Transverse colon (tissue), 4 donors: ENCODE measurements at places on chromosomes 5 and 9. TPM values are rescaled to one million over a fixed set of nuclear protein-coding genes. Genes with fewer than 3 reads are reported as not detected.

GRCh38 chr9:134390537-134390936 is 64.3 kb downstream of the RXRA start:
- H3K36me3 ChIP-seq, result no peaks in the 10 kb centered on the region
- H3K27me3 ChIP-seq, result no peaks in the 10 kb centered on the region
- no peak overlapping the region for H3K27ac ChIP-seq
- H3K4me3 ChIP-seq, result no peak overlapping the region

DNA sequence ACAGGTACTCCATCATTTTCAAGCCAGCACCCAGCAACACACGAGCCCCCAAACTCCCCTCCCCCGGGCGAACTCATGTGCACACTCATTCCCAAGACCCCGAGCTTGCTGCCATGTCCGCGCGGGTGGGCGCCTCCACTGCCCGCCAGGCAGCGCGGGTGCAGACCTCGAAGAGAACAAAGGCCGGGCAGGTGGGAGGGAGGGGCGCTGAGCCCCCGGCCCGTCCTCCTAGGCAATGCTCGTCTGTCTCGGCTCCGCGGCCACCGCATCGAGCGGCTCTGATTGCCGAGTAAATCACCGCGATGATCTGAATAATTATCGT is 47.1 kb upstream of the PSD2 start:
- no peaks in the 10 kb centered on the region for H3K36me3 ChIP-seq
- peaks cover 21% of the 10 kb centered on the region for H3K4me1 ChIP-seq
- H3K27ac ChIP-seq, result no peak overlapping the region

GRCh38 chr5:1736065-1736464 is 63.6 kb downstream of the MRPL36 start:
- no peak overlapping the region for H3K4me3 ChIP-seq
- H3K4me1 ChIP-seq, result no peaks in the 10 kb centered on the region
- DNase-seq, result no peak
- no peaks in the 10 kb centered on the region for H3K27me3 ChIP-seq
- no peak overlapping the region for H3K27ac ChIP-seq

DNA sequence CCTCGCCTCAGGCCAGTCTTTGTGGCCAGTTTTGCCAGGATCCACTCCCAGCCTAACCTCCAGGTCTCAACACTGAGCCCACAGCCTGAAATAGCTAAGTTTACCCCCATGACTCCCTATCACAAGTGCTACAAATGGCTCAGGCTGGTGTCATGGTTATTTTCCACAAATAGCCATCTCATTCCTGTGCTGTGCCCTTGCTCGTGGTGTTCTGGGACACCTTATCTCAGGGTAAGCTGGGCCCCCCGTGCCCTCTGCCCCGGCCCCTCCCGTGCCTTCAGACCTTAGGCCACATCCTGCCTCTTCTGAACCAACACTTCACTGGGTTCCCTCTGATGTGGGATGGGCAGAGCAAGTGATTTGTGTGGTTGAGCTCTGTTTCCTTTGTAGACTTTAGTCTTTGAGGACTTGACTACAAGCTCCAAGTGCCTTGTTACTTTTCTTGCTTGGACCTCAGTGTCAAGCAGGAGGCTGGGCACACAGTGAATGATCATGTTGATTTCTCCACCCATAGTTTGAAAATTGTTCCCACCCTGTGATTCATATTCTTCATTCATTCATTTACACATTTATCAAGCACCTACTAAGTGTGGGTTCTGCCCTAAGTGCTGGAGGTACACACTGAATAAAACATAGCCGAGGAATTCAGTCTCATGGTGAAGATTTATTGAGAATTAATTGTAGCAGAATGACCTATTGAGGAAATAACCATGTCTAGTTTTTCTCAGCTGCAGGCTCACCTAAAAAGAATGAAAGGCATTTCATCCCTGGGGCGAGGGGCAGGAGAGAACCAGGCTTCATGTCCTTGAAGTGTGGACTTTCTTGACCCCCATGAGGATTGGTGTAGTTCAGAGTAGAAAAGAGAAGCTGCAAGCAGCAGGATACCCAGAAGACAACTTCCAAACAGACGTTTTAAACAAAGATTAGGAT is 84.5 kb upstream of the CTNNA1 start:
- H3K4me3 ChIP-seq, result no peak overlapping the region
- no peak for DNase-seq
- H3K27ac ChIP-seq, result no peak overlapping the region

DNA sequence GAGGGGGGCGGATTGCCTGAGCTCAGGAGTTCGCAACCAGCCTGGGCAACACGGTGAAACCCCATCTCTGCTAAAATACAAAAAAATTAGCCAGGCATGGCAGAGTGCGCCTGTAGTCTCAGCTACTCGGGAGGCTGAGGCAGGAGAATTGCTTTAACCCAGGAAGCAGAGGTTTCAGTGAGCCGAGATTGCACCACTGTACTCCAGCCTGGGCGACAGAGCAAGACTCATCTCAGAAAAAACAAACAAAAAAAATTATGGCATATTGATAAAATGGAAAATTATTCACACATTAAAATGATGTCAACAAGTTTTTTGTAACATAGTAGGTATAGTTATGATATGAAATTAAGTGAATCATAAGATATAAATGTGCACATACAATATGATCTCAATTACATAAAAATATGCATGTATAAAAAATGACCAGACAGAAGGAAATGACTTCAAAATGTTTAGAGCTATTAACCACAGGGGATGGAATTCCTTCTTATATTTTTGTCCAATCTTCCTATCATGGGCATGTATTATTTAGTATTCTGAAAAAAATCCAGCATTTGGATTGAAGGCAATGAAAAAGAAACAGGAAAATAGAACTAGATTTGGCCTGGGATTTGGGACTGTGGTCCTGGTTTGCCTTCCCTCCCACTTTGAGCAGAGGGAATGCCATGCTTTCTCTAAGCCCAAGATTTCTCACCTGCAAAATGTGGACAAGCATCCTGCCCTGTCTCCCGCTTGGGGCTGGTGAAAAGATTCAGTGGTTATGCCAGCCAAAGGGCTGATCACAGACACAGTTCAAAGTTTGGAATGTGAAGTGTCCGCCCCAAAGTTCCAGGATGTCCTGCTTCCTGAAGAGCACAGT is 19.5 kb downstream of the SPAAR start:
- DNase-seq, result no peak
- no peaks in the 10 kb centered on the region for H3K4me1 ChIP-seq
- H3K4me3 ChIP-seq, result no peak overlapping the region
- H3K27me3 ChIP-seq, result no peaks in the 10 kb centered on the region
- H3K36me3 ChIP-seq, result no peaks in the 10 kb centered on the region
- H3K27ac ChIP-seq, result no peak overlapping the region

- H3K36me3 ChIP-seq, result no peaks in the 10 kb centered on the region
- no peak for DNase-seq
- H3K27me3 ChIP-seq, result no peaks in the 10 kb centered on the region
- H3K27ac ChIP-seq, result no peak overlapping the region
Measured at GRCh38 chr5:53749621-53750020, 189.2 kb downstream of the NDUFS4 start.

GRCh38 chr9:113541019-113541900 is 77.7 kb downstream of the RGS3 start:
- no peaks in the 10 kb centered on the region for H3K27me3 ChIP-seq
- H3K4me3 ChIP-seq, result no peak overlapping the region
- no peak overlapping the region for H3K27ac ChIP-seq
- peak; percentile 55 for DNase-seq

- no peak overlapping the region for H3K27ac ChIP-seq
- H3K36me3 ChIP-seq, result no peaks in the 10 kb centered on the region
- no peak for DNase-seq
- no peaks in the 10 kb centered on the region for H3K27me3 ChIP-seq
Measured at GRCh38 chr5:17663182-17663581, 28.9 kb downstream of the TAF11L14 start.

GRCh38 chr5:53882006-53882675 is 321.7 kb downstream of the NDUFS4 start:
- no peaks in the 10 kb centered on the region for H3K36me3 ChIP-seq
- H3K4me3 ChIP-seq, result no peak overlapping the region
- no peak for DNase-seq
- H3K27ac ChIP-seq, result no peak overlapping the region
- H3K27me3 ChIP-seq, result no peaks in the 10 kb centered on the region

DNA sequence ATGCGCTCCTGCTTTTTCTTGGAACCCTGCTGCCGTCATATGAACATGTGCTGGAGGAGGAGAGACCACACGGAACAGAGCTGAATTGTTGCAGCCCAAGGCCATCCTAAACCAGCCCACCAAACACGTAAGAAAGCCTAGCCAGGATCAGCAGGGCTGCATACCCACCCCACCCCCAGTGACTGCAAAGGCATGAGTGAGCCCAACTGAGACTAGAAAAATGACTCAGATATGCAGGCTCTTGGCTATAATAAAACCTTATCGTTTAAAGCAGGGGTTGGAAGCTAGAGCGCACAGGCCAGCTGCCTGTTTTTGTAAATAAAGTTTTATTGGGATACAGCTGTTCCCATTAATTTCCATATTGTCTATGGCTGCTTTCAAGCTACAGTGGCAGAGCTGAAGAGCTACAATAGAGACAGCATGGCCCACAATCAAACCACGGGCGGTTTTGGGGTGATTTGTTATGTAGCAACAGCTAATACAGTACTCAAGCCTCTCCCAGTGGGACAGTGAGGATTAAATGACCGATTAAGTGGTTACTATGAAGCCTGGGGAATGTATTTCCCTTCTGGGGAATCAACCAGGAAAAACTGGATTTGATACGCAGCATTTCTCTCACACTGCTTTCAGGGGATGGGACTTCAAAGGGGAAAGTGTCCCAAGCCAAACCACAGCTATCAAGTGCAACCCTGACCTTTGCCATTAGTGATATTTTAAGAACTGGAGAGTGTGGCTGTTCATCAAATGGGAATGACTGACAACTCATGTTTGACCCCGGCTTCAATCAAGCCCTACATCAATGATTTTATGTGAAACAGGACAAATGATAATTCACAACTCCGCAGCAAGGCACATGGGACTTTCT is 6.3 kb downstream of the SHB start:
- H3K27ac ChIP-seq, result peak overlapping the region; percentile 8
- peaks cover 29% of the 10 kb centered on the region for H3K4me1 ChIP-seq
- H3K36me3 ChIP-seq, result no peaks in the 10 kb centered on the region
- no peak overlapping the region for H3K4me3 ChIP-seq
- no peaks in the 10 kb centered on the region for H3K27me3 ChIP-seq
- no peak for DNase-seq

DNA sequence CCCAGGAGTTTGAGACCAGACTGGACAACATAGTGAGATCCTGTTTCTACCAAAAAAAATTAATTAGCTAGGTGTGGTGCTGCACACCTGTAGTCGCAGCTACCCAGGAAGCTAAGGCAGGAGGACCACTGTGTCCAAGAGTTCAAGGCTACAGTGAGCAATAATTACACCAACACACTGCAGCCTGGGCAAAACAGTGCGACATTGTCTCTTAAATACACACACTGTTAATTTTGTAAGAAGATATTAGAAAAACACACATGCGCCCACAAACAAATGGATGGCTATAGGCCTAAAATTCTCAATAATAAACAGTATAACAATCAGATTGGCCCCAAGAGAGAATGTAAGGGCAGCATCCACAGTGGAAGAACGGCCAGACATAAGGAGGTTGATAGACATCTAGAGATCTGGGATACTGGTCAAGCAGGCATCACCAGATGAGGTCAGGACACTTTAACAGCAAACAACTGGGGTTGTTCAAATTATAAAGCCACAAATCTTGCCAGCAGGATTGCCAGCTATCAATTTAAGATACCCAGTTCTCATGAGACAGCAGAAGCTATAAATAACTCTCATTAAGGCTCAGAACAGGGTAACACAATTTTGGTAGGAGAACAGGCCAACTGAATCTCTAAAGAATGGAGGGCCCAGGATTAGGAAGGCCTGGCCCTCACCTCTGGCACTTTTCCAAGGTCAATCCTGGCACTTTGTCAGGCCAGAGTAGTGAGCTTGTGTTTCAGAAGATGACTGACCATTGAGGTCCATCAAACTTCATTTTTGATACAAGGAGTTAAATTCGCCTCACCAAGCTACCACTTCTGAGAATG is 29.5 kb downstream of the GOLPH3 start:
- no peaks in the 10 kb centered on the region for H3K27me3 ChIP-seq
- no peak for DNase-seq
- H3K4me3 ChIP-seq, result no peak overlapping the region
- H3K4me1 ChIP-seq, result peaks cover 33% of the 10 kb centered on the region

DNA sequence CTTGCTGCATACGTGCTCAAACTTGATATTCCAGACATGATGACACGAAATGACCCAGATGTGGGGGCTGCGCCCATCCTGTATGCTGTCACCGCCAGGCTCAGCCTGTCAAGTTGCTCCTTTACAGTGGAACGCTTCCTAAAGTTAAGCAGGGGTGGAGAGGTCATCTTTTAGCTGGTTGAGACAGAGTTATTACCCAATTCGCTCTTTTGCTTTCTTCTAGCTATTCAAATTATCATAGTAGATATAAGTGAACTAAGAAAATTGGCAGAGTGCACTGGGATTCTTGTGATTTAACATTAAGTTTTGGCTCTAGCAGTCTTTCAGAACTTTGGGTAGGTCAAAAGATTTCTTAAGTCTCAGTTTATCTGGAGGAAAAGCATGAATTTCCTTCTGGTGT is 69.8 kb upstream of the BASP1 start:
- H3K4me1 ChIP-seq, result peaks cover 4% of the 10 kb centered on the region
- DNase-seq, result no peak
- no peaks in the 10 kb centered on the region for H3K36me3 ChIP-seq
- no peak overlapping the region for H3K4me3 ChIP-seq

DNA sequence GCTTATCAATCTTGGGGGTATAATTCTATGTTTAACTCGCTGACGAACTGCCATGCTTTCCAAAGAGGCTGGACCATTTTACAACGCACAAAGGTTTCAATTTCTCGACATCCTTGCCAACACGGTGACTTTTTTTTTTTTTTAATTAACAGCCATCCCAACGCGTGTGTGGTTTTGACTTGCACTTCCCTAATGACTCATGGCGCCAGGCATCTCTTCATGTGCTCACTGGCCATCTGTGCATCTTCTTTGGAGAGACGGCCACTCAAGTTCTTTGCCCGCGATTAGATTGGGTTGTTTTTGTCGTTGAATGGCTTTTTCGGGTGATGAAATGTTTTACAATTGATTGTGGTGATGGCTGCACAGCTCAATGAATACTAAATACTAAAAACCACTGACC is 12.5 kb upstream of the CARD9 start:
- H3K27me3 ChIP-seq, result no peaks in the 10 kb centered on the region
- no peak overlapping the region for H3K27ac ChIP-seq
- no peak overlapping the region for H3K4me3 ChIP-seq
- DNase-seq, result no peak
- no peaks in the 10 kb centered on the region for H3K4me1 ChIP-seq

DNA sequence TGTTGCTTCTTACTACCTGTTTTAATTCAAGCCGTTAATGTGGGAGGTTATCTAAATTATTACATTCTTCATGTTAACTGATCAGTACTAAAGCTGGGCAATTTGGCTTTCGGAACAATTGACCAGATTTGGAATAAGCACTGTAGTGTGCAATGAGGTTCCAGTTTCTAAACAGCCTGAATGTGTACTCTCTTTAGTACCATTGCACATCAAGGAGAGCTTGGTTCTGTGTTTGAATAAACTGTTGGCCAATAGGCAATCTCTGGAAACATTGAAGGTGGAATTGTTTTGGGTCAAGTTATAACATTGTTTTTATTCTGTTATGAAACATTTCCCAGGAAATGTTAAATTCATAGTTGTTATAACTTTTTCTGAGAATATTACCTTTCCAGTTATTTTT is 105.2 kb downstream of the PBX3 start:
- H3K36me3 ChIP-seq, result no peaks in the 10 kb centered on the region
- H3K4me3 ChIP-seq, result no peak overlapping the region
- H3K27me3 ChIP-seq, result no peaks in the 10 kb centered on the region
- no peak for DNase-seq
- H3K4me1 ChIP-seq, result peaks cover 4% of the 10 kb centered on the region

GRCh38 chr9:133089271-133089671 is 27.5 kb downstream of the CEL start:
- no peaks in the 10 kb centered on the region for H3K27me3 ChIP-seq
- no peak overlapping the region for H3K27ac ChIP-seq
- H3K4me3 ChIP-seq, result no peak overlapping the region
- no peaks in the 10 kb centered on the region for H3K36me3 ChIP-seq

The SPAG8 gene
- 3.0 TPM for total RNA-seq

The PFN3 gene
- not detected for total RNA-seq

The INSL4 gene
- total RNA-seq, result not detected
